ENCODE measurements at places on chromosomes 7 and 10.

DNA sequence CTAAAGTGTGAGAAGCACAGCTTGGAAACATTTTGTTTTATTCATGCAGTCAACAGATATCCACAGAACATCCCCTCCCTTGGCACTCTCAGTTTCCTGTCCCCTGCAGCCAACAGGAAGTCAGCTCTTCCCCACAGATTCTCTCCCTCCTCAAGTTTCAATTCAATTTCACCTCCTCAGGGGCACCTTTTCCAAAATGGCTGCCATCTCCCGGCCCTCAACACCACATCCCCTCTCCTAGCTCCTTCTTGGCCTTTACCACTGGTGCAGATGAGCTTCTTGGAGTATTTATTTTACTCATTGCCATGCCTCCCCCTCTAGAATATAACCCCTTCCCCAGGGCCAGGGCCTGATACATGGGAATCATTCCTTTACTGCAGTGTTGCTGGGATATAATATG, 94.0 kb downstream of the WDR11 start:
- peaks cover 26% of the 10 kb centered on the region for H3K4me1 ChIP-seq
- H3K4me3 ChIP-seq, result no peak overlapping the region
- peaks cover 6% of the 10 kb centered on the region for H3K27me3 ChIP-seq

GRCh38 chr7:74002474-74003017, 25.4 kb upstream of the ELN start:
- peaks cover 12% of the 10 kb centered on the region for H3K4me1 ChIP-seq
- no peak overlapping the region for H3K27ac ChIP-seq
- no peak for DNase-seq
- no peak overlapping the region for H3K4me3 ChIP-seq
- no peaks in the 10 kb centered on the region for H3K36me3 ChIP-seq

GRCh38 chr10:131144711-131145375, 166.7 kb downstream of the TCERG1L start:
- H3K4me3 ChIP-seq, result no peak overlapping the region
- H3K4me1 ChIP-seq, result peaks cover 7% of the 10 kb centered on the region
- no peak overlapping the region for H3K27ac ChIP-seq
- no peak for DNase-seq
- H3K36me3 ChIP-seq, result no peaks in the 10 kb centered on the region

- H3K36me3 ChIP-seq, result no peaks in the 10 kb centered on the region
These were observed 4.3 kb upstream of the KCNMA1 start for GRCh38 chr10:77641788-77642397.

DNA sequence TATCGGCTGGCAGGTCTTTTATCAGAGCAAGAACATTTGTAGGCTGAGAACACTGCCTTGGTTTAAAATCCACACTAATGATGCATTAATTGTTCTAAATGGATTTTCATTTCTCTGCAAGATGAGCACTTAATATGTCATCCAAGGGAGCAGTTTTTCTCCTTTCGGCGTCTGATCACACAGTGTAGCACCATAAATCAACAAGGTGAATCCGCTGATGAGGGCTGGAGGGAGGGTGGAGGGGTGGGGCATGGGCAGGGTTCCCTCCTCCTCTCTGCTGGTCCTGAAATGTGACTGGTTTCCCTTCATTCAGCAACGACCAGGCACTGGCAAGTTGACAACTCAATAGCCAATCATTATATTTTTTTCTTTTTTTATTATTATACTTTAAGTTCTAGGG, 45.6 kb downstream of the ADAM12 start:
- no peaks in the 10 kb centered on the region for H3K36me3 ChIP-seq
- DNase-seq, result no peak
- peaks cover 8% of the 10 kb centered on the region for H3K27me3 ChIP-seq
- no peaks in the 10 kb centered on the region for H3K4me1 ChIP-seq

GRCh38 chr7:45726883-45727282, 146.0 kb downstream of the CCDC201 start:
- H3K27me3 ChIP-seq, result no peaks in the 10 kb centered on the region
- no peak overlapping the region for H3K4me3 ChIP-seq
- H3K36me3 ChIP-seq, result peaks cover 22% of the 10 kb centered on the region
- no peak for DNase-seq

DNA sequence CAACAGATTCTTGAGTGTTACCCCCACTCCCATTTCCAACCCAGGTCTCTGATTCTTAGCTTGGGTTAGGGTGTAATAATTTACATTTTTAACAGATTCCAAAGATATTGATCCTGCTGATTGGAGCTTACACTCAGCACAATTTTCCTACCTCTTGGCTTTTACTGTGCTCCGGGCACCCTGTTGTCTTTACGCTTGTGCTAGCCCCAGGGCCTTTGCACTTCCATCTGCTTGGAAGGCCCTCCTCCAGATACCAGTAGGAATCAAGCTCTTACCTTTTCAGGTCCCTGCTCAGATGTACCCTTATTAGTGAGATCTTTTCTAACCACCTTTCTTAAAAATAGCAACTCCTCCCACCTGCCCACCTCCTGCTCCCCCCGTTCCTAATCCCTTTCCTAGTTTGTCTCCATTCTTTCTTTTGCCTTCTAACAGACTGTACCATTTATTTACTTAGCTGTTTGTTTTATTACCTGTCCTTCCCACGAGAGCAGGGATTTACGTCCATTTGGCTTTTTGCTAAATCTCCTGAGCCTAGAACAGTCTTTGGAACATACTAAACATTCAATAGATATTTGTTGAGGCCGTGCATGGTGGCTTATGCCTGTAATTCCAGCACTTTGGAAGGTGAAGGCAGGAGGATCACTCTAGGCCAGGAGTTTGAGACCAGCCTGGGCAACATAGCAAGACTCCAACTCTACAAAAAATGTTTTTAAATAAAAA, 316.3 kb downstream of the PRPF18 start:
- no peak overlapping the region for H3K4me3 ChIP-seq
- no peaks in the 10 kb centered on the region for H3K36me3 ChIP-seq
- peaks cover 3% of the 10 kb centered on the region for H3K27me3 ChIP-seq
- peaks cover 7% of the 10 kb centered on the region for H3K4me1 ChIP-seq
- DNase-seq, result no peak

DNA sequence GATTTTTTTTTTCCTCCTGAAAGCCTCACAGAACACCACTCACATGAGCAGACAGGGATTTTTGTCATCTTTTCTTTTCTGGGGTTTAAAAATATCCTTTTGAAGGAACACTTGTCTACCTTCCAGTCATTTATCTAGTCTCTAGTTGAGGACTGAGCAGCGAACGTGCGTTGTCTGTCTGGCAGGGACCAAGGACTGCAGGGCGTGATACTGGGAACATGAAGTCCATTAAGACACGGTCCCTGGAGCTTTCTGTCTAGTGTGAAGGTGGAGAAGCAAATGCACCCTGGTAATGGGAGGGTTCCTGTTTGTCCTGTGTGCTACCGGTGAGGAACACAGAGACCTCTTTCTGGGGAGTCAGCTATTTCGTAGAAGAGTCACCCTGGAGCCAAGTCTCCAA, 207.4 kb downstream of the TMEM178B start:
- no peaks in the 10 kb centered on the region for H3K4me1 ChIP-seq
- H3K27ac ChIP-seq, result no peak overlapping the region
- no peaks in the 10 kb centered on the region for H3K36me3 ChIP-seq

DNA sequence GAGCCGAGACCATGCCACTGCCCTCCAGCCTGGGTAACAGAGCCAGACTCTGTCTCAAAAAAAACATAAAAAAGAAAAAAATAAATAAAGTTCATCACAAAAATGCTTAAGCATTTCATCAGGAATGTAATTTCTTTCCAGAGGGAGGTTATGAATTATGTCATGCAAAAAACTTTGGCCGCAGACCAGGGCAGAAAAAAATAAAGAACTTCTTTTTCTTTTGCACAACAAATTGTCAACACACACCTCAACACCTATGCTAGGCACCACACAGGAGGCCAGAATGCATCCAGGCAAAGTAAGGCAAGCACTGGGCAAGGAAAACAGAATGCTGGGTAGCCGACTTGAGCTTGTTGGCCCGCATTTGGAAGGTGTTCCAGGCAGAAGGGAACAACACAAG, 3.9 kb downstream of the C10orf62 start:
- DNase-seq, result no peak
- H3K4me1 ChIP-seq, result no peaks in the 10 kb centered on the region
- H3K27ac ChIP-seq, result no peak overlapping the region
- H3K4me3 ChIP-seq, result no peak overlapping the region
- no peaks in the 10 kb centered on the region for H3K27me3 ChIP-seq
- no peaks in the 10 kb centered on the region for H3K36me3 ChIP-seq

DNA sequence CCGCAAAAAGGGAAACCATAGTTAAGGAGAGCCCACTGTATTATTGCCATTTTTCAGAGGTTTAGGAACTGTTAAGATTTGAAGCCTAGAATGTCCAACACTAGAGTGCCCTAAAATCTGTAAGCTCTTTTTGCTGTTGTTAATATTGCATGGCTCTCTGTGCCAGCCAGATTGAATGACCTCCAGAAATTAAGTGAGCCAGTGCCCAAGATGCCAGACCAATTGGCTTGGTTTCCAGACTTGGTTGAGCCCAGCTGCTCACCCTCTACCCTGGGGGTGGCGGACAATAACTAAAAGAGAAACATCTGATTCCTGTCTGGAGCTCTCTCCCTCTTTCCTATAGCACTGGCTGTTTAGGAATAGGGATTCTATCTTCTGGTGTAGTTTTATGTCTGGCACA, 340.1 kb downstream of the PHF14 start:
- no peaks in the 10 kb centered on the region for H3K36me3 ChIP-seq
- H3K4me1 ChIP-seq, result no peaks in the 10 kb centered on the region
- H3K27ac ChIP-seq, result no peak overlapping the region
- no peaks in the 10 kb centered on the region for H3K27me3 ChIP-seq

DNA sequence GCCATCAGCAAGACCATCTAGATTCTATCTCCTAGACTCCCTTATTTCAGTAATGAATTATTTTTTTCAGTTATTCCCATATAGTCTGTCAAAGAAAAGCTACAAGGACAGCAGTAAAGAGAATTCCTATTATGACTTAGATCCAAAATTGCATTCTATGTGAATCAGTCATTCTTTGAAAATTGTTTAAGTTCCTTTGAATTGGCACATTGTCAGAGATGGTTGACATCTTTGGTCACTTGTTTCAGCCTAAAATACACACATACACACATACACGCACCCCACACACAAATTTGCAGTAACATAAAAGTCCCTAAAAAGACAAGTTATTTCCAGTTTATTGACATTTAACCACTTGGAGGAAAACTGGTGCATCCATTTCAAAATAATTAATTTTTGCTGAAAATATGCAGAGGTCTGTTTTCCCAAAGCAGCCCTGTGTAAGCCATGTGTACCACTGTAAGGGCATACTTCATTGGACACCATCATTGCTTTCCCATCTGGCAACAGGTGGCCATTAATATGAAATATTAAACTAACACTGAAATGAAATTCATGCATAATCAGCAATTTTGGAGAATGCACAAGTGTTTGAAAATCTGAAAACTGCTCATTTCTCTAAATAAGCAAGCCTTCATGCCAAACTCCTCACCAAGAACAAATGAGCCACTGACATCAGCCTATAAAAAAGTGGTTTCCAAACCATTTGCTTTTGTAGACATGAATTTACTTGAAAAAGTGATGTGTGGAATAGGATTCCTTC, 121.7 kb upstream of the COL1A2 start:
- H3K27ac ChIP-seq, result no peak overlapping the region
- no peak overlapping the region for H3K4me3 ChIP-seq
- H3K36me3 ChIP-seq, result no peaks in the 10 kb centered on the region
- H3K4me1 ChIP-seq, result peaks cover 7% of the 10 kb centered on the region
- no peak for DNase-seq

DNA sequence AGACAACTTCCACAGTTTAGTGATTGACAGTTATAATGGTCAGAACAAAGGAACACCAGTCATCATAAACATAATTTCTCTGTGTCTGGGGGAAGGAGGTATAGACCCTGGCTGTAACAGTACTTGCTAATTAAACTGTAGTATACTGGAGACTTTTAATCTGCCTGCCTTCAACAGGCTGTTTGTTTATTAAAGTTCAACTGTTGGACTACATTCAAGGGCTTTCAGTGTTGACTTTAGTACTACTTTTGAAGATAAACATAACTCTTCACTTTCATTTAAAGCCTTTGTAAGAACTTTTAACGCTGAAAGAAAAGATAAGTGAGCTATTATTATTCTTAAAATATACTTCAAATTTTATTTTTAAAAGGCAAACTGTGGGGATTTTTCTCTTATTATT, 15.5 kb upstream of the PTTG1IP2 start:
- DNase-seq, result no peak
- no peak overlapping the region for H3K27ac ChIP-seq
- no peak overlapping the region for H3K4me3 ChIP-seq
- peaks cover 11% of the 10 kb centered on the region for H3K27me3 ChIP-seq
- peaks cover 13% of the 10 kb centered on the region for H3K4me1 ChIP-seq
- H3K36me3 ChIP-seq, result no peaks in the 10 kb centered on the region

DNA sequence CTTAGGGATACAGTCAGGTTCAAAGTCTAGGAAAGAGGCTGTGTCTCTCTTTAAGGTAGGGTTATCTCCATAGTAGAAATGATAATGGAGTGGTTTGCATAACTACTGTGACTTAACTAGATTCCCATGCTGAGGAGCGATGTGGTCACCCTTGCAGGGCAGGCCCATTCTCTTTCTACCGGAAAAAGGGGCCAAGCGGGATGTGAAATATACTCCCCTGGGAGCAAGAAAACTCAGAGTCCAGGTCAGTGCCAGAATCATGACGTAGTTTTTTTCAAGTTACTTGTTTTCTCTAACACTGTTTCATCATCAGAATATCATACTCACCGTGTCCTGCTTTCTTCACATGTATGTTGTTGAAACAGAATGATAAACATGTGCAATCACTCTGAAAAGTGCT, 649.0 kb upstream of the ANKRD30A start:
- H3K4me3 ChIP-seq, result no peak overlapping the region
- no peak overlapping the region for H3K27ac ChIP-seq
- H3K4me1 ChIP-seq, result no peaks in the 10 kb centered on the region
- no peaks in the 10 kb centered on the region for H3K36me3 ChIP-seq
- no peaks in the 10 kb centered on the region for H3K27me3 ChIP-seq

DNA sequence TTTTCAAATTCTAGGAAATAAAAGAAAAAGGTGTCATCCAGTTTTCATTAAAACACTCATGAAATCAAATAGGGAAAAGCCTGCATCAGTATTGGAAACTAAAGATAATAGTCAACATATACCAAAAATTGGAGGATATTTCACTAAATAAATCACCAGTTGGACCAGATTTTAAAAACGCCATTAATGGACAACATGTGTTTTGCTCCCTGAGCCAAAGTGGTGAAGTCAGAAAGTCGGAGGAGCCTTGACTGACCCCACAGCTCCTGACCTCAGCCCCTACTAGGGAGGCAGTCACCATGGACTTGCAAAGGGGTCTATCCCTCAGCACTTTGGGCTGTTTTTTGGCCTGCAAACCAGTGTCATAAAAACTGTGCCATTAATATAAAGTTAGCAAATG, 98.3 kb upstream of the SEC61G start:
- peaks cover 30% of the 10 kb centered on the region for H3K27me3 ChIP-seq
- peaks cover 4% of the 10 kb centered on the region for H3K36me3 ChIP-seq
- no peak overlapping the region for H3K27ac ChIP-seq
- no peak for DNase-seq
- H3K4me3 ChIP-seq, result no peak overlapping the region

- H3K27ac ChIP-seq, result no peak overlapping the region
- H3K27me3 ChIP-seq, result no peaks in the 10 kb centered on the region
- peaks cover 11% of the 10 kb centered on the region for H3K36me3 ChIP-seq
These were observed 20.6 kb upstream of the ARHGAP12 start for GRCh38 chr10:31949266-31949665.
